ENCODE measurements at places on chromosomes 7 and 10. TPM values are rescaled to one million over a fixed set of nuclear protein-coding genes. Genes with fewer than 3 reads are reported as not detected.
A peak's percentile ranks its signal among the peaks of the same experiment; 100 is the strongest.

DNA sequence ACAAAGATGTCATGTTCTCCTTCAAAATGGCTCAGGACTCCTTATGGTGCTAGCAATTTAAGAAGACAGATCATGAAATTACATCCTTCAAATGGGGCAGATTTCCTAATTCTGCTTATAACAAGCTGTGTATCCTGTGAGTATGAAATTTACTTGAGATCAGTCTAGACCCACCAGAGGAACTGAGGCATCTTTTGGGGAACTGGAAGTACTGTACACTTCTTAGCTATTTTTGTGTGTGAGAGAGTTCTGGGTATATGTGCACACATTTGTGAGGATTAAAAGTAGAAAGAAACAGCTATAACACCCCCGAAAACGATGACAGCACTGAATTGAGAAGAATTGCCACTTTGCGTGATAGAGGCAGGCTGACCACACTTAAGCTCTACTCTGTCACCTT is 187.0 kb upstream of the CCDC6 start:
- no peaks in the 10 kb centered on the region for H3K4me1 ChIP-seq
- no peaks in the 10 kb centered on the region for H3K27me3 ChIP-seq
- no peak for DNase-seq
- no peaks in the 10 kb centered on the region for H3K36me3 ChIP-seq
- H3K27ac ChIP-seq = no peak overlapping the region

DNA sequence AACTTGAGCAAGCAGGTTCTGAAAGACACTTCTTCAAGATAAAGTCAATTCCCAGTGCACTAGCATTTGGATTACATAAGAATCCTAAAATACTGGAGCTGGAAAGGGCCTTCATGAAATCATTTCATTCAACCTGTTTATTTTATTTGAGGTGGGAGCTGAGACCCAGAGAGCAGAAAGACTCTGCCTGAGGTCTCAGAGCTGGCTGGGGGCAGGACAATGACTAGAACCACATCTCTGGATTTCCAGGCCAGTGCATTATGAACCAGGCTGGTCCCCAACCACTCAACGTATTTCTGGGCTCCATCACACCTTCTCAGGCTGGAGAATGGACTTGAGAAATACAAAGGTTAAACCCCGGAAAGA is 8.4 kb downstream of the ANXA11 start:
- H3K27ac ChIP-seq = peak overlapping the region; percentile 85
- H3K27me3 ChIP-seq = no peaks in the 10 kb centered on the region
- peaks cover 100% of the 10 kb centered on the region for H3K4me1 ChIP-seq
- DNase-seq = no peak
- H3K4me3 ChIP-seq = no peak overlapping the region

DNA sequence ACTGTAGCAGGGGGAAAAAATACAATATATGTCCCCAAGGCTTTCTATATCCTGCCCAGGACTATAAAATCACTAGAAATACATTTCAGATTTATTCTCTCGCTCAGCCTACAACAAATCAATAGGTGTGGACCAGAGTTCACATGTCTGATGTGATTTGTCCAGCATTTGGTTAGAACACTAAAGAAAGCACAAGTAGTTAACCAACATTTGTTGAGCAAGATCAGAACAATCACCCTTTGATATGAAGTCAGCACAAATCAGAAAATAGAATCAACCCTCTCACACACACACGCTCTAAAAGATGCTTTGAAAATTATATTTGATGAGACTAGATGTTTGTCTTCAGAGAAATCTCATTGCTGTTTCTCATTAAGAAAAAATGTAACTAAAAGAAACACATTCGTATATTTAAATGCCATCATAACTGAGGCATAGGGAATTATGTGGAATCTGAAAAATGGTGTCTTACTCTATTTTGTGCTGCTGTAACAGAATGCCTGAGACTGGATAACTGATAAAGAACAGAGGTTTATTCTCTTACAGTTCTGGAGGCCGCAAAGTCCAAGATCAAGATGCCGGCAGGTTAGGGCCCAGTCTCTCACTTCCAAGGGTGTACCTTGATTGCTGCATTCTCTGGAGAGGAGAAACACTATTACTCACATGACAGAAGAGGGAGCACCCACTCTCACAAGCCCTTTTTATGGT is 10.5 kb downstream of the AKR1D1 start:
- no peaks in the 10 kb centered on the region for H3K36me3 ChIP-seq
- H3K4me1 ChIP-seq = no peaks in the 10 kb centered on the region
- H3K4me3 ChIP-seq = no peak overlapping the region

ACTA2 gene
- 3,169 TPM for total RNA-seq

Measured in stomach (tissue), 19 donors.